ENCODE measurements at places on chromosomes 1 and 21.

GRCh38 chr1:107003972-107004371 is 52.5 kb upstream of the PRMT6 start:
- no peak for DNase-seq

DNA sequence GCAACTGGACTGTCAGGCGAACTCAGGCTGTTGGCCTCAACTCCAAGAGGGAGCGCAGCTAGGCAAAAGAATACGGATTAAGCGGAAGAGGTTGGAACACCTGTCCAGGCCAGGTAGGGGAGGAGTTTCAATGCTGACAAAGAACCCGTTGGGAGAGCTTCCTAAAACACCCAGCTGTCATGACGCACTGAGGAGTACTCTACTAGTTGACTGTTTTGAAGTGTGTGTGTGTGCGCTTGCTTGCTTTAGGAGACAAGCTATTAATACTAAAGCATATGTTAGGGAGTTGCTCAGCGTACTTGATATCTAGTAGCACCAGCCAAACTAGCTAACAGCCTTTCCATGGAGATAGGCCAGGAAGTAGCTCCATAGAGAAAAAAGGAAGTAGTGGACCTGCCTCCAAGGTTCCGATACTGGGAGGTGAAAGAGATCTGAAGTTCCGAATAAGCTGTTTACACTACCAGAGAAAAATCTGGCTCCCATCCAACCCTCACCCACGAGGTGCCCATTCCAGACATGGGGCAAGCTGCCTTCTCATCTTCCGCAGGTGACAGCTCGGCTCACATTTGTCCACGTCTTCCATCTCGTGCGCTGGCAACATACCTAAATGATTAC is 974 bp upstream of the FNBP1L start:
- DNase-seq: no peak

DNA sequence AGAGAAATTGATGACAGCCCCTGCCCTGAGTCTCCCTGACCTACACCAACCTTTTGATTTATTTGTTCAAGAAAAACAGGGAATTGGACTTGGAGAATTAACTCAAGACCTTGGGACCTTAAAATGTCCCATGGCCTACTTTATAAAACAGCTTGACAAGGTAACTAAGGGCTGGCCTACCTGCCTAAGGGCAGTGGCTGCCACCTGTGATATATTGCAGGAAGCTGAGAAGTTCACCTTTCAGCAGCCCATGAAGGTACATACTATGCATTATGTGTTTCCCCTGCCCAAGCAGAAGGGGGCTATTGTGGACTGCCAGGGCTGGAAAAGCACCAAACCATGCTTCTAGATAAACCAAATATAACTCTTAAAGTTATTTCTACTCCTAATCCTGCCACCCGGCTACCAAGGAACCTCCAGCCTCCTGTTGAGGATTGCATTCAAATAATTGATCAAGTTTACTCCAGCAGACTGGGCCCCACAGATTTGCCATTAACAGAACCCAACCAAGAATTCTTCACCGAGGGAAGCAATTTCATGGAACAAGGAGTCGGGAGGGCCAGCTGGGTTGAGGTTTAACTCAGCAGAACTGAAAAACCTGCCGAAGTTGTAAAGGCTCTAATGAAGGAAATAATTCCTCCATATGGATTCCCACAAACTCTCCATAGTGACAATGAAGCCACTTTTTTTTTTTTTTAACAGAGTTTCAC is 28.2 kb downstream of the LACTBL1 start:
- no peak for DNase-seq

GRCh38 chr1:26556111-26556510 is 26.6 kb downstream of the RPS6KA1 start:
- DNase-seq: no peak

DNA sequence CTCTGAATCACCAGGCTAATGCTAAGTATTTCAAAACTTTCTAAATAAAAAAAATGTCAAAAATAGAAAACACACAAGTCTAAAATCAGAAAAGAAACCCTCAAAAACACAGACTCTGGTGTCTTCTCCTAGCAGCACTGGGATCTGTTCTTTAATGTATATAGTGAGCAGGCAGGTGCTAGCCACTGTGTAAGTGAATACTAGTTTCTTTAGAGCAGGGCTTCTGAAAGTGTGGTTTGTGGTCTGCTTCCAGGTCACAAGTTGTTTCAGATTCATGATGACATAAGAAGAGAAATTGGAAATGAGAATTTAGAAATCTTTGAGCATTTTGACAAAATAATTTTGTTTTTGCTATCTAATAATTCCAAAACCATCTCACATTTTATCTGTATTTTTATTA is 763.1 kb downstream of the USP25 start:
- no peak for DNase-seq
